ENCODE measurements at places on chromosomes 2 and 18.
A peak's percentile ranks its signal among the peaks of the same experiment; 100 is the strongest.

DNA sequence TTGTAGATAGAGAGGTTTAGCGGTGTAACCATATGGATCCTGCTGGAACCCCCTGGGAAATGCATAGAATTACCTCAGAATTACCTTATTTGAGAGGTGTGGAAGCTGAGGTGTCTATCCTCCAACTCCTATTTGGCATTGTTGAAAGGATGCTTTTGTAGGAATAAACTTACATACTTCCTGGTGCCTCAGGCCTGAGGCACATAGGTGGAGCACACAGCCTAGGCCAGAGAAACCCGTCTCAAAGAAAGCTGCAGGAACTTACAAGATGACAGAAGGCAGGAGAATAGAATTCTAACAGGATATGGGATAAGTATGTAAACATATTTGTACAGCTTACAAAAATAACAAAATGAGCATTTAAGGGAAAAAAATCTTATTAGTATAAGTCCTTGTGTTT lies 1507.2 kb upstream of the ZEB2 start:
- DNase-seq = no peak

GRCh38 chr2:98649135-98649991 lies 41.0 kb downstream of the UNC50 start:
- peak; percentile 63 for DNase-seq

DNA sequence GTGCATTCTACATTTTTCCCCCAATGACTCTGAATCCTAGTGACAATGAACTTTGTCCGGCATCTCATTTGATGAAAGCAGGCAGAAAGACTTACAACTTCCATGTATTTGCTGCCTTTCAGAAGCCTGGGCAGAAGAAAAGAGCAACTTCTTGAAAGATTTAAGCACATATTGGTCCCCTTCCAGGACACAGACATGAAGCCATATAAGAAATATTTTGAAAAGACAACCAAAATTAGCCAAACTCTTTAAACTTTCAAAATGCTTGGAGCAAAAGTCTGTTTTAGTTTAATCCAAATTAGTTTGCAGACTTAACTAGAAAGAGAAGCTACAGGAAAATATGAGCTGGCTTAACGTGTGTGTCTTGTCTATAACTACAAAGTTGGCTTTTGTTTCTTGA lies 492.5 kb downstream of the NR4A2 start:
- DNase-seq = no peak

DNA sequence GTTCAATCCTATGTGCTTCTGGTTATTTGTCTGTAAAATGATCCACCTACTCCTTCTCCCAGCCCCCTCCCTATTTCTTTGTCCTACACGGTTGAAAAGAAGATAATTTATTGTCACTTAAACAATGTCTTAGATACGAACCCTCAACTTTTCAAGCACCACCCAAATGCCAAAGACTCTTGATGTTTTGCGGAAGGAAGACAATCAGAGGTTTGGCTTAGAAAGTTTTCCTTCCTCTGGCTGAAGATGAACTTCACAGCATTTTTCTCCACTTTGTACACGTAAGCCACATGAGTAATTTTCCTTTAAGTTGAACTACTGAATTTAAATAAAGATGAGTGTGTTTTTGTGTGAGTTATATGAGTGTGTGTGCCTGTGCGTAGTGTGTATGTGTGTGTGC lies 25.5 kb upstream of the SLC8A1 start:
- DNase-seq = no peak

- DNase-seq = no peak
Observed at GRCh38 chr2:175560521-175561169, 379.1 kb upstream of the ATP5MC3 start.

DNA sequence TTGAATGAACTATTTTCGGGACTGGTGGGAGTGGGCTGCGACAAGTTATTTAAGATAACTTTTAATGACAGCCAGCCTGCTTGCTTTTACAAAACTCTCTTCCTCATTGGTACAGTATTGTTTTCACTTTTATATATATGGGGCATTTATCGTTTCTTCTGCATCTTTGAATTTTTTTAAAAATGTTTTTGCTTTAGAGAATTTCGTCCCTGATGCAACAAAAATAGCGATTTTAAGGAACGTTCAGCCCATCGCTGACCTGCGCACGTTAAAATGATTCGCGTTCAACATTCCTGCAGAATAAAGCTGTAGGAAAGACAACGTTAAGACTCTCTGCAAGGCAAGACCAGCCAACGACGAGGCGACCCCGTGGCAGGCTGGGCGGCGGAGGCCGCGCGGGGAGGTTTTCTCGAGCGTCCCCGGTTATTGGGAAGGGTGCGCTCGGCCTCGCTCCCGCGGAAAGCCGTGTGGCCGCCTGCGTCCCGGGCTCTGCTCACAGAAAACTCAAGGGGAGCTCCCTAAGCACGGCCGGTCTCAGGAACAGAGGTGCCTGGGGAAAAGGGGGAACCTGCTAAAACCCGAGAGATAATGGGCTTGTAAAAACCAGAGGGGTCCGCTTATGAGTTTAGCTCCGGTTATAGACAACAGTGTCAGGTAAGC lies 3.0 kb downstream of the PAX8 start:
- no peak for DNase-seq

- no peak for DNase-seq
Observed at GRCh38 chr2:190415251-190415650, 7.1 kb downstream of the MFSD6 start.

GRCh38 chr2:28835781-28836180 lies 25.1 kb downstream of the SPDYA start:
- DNase-seq = no peak

DNA sequence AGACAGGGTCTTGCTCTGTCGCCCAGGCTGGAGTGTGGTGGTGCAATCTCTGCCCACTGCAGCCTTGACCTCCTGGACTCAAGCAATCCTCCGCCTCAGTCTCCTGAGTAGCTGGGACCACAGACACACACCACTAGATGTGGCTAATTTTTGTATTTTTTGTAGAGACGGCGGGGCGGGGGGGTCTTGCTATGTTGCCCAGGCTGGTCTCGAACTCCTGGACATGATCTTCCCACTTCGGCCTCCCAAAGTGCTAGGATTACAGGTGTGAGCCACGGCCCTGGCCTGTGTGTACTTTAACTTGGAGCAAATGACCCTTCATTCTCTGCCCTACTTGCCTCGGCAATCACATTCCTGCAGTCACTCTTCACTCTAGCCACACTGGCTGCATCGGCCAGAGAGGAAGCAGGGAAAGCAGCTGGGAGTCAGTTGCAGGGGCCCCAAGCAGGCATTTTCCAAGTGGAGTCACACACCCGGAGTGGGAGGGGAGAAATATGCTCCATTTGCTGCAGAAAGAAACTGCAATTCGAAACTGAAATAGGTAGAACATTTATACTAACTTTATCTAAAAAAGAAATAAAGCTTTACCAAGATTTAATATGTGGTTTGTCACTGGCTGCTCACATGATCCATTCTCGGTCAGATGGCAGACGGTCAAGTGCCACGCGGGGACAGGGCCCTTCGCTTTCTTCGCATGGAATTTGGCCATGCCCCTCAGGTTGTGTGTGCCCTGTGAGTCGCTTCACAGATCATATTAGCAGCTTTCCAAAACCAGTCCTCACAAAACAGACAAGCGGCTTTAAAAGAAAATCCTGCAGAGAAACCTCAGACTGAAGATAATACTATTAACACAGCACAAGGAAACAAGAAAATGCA lies 37.1 kb downstream of the FAM161A start:
- no peak for DNase-seq

- no peak for DNase-seq
Observed at GRCh38 chr18:12837747-12838146, 46.3 kb downstream of the PTPN2 start.

- DNase-seq = no peak
Observed at GRCh38 chr2:75186821-75187220, 12.5 kb downstream of the TACR1 start.

DNA sequence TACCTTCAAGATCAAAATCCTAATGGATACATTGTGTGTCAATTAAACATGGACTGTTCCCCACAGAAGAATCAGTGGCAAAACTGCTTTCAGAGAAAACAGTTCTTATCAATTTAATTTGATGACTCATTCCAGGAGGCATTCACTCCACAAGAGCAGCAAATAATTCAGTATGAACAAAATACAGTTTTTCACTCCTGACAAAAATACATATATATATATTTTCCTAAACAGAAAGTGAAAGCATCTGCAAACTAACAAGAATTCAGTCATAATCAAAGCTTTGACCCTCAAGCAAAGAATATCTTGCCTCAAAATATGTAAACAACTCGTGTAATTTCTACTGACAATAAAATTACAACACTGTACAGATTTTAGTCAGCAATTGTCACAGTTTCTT lies 685.1 kb upstream of the SLC8A1 start:
- no peak for DNase-seq

DNA sequence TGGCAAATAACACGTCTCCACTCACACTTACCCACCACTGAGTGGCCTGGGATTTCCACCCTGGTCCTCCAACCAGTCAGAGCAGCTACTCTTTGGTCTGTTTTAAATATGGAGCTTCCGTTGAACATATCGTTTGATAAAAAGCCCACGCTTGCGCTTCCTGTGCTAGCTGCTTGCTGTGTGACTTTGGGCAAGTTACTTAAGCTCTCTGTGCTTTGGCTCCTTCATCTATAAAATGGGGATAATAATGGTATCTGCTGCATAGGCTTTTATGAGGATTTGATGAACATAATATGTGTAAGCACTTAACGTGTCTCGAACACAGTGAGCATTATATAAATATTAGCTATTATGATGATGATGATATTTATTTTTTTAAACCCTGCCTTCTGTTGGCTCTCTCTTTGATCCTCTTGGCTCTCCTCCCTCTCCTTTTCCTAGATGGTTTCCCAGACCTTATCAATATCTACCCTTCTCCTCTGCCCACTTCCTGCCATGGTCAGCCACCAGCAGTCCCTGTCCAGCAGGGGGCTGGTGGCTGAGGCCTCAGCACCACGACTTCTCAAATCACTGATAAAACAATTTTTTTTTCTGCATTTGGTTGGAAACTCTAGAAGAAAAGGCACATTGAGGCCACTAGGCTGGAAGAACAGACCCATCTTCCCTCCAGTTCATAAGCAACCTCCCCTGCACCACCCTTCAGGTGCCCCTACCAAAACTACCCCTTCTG lies 191.9 kb downstream of the LOXHD1 start:
- DNase-seq = no peak

- DNase-seq = no peak
Observed at GRCh38 chr2:197191177-197191939, 119.2 kb downstream of the ANKRD44 start.

DNA sequence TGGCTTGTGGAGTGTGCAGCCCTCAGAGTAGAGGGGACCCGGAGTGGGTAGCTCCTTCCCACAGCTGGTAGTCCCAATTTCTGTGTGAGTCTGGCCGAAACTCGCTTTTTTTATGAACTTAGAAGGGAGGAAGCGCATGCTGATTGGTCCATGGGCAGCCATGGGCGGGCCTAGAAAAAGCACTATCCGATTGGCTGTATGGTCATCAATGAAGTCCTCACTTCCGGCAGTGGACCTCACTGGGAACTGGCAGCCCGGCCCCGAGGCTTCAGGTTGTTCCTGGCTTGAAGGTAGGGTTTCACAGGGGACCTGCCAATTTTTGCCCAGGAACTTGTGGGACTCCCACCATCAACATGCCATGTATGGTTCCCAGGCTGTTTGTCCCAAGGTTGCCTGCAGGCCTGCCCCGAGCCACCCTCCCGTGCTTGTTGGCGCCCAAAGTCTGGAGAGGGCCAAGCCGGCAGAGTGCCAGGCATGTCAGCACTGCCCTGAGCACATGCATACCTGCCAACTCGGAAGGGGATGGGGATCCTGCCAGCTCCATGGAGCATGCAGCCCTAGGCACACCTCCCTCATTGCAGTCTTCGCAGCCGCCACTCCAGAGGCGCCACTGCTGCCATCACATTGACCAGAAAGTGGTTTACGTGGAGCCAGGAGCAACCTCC lies 98.5 kb downstream of the ATP9B start:
- no peak for DNase-seq

DNA sequence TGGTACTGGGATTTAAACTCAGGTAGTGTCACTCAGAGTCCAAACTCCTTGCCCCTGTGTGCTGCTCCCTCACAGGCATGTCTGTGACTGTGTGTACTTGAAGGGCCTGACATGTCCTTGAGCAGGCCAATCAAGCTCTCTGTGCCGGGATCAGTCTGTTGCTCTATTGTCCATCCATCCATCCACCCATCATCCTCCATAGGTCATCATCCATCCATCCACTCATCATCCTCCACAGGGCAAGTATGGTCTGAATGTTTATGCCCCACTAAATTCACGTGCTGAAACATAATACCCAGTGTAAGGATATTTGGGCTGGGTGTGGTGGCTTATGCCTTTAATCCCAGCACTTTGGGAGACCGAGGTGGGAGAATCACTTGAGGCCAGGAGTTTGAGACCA lies 24.5 kb upstream of the NEB start:
- DNase-seq = no peak

- DNase-seq = no peak
Observed at GRCh38 chr2:29035016-29035745, 39.1 kb downstream of the PCARE start.

DNA sequence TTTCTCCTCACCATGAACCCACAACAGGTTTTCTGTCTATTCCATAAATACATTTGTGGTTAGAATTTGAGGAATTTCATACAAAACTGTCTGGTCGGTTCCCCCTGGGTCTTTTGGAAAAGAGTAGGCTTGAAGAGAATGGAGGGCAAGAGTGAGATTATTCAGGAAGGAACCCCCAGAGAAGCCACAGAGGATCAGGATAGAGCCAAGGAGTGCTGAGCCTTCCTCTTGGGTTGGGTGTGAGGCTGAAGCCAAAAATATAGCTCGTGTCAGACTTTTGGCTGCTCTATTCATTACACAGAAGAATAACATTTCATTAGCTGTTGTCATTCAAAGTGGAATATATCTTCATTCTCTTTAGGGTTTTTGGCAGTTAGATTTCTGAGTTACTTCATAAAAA lies 45.9 kb upstream of the YES1 start:
- no peak for DNase-seq

DNA sequence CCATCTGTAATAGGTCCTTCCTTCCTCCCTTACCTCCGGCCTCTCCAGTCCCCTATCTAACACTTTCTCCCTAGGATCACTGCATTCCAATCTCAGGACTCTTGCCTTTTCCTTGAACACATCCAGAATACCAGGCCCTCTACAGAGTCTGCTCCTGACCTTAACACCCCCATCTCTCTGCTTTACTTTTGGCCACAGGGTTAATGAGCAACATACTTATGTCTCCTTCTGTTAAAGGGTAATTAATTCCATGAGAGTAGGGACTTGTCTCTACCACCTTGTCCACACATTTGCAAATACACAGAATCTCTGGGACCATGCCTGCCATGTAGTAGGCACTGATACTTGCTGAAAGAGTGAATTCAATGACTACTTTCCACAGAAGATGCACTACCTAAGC lies 94.9 kb downstream of the COBLL1 start:
- no peak for DNase-seq

DNA sequence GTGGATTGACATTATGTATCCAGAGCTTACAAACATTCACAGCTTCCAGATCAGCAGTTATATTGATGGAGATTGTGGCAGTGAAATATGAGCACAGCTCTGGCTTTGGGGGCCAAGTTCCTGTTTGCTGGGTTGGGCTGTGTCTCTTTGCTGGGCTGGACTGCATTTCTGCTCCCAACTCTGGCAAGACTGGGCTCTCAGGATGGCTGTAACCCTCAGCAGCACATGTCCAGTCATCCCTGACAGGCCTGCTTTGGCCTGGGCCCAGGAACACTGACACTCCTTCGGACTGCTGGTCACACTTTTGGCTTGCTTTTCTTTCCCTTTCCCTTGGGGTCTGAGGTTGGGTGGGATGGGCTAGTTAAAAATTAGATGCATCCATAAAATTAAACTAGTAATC lies 17.9 kb upstream of the VPS4B start:
- no peak for DNase-seq

- no peak for DNase-seq
Observed at GRCh38 chr2:235689427-235689853, 195.6 kb downstream of the AGAP1 start.
